ENCODE measurements at places on chromosomes 5 and 9.

- DNase-seq, result no peak
Observed at GRCh38 chr5:172683645-172684471, 42.8 kb downstream of the NEURL1B start.

DNA sequence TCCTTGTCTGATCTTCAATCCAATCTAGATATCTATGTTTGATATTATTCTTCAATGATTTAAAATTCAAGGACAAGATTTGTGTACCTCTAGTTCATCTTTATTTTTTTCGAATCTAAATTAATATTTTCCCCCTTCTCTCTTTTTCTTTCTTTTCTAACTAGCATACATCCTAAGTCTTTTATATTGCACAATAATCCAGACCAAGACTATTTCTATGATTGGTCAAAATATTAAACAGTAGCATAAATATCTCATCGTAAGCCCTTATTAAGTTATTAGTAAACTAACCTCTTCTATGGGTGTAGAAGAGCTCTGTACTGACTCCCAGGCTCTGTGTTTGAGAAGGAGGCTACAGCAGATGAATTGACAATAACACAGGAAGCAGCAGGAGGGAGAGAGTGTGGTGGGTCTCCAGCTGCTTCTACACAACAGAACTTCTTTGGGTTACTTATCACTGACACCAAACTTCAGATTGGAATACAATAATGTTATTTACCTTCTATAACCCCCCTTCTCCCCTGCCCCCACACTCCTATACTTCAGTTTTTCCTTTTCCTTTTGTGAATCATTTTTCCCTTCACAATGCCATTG, 11.9 kb upstream of the PLCXD3 start:
- no peak for DNase-seq

DNA sequence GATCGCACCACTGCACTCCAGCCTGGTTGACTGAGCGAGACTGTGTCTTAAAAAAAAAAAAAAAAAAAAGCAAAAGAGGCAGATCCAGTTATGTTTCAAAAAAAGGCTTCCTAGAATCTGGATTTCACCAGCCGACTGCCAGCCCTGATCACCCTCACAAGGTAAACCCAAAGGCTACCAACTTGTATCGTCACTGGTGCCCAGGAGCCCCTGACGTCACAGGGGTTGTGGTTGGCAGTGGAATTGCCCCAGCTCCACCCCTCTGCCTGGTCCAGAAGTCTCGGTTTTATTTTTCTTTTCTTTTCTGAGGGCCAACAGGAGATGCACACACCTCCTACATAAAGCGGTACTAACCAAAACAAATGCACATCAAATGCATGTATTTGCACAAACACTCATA, 6.0 kb upstream of the LMX1B start:
- DNase-seq, result no peak

DNA sequence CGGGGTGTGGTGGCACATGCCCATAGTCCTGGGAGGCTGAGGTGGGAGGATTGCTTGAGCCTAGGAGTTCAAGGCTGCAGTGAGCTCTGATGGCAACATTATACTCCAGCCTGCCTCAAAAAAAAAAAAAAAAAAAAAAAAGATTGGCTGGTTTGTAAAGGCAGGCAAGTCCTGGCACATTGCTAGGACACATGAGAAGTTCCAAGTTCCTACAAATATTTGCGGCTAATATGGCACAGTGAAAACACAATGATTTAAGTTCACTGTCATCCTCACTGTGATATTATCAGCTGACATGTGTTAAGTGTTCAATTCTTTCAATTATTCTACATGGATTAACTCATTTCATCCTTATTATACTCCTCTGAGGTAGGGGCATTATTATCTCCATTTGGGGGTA, 20.1 kb downstream of the TMEM268 start:
- no peak for DNase-seq

DNA sequence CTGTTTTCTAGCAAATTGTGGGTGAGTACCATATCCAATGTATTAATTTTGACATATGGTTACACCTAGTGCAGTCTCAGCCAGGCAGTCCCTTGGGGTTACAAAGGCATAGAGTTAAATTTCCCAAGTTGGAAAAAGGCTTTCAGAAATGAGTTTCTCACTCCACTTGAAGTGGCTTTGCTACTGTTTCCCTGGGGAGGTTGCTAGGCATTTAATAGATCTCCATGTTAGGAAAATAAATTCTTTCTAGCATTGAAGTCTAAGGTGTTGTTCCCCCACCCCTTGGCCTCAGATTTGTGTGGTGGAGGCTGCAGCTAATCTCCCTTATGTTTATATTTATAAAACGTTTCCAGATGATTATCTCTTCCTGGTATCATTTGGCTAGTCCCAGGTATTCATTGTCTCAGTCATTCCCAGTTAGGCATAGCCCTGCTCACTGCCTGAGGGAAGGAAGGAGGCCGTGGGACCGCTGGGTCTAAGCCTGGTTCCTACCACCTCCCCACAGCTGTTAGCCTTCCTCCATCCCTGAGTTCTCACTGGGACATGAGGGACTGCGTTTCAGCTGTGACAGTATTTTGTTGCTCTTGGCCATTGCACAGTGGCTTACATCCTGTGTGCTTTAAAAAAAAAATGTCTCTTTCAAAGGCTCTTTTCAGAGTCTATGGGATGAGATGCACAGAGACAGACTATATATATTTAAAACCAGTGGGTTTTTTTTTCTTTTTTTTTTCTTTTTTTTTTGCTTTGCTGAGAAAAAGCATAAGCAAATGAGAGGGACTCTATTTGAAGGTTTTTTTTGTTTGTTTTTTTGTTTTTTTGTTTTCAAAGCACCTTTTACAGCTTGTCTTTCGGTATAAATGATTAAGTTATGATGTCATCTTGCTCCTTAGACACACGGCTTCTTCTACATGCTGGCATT, 121.5 kb downstream of the MAST4 start:
- DNase-seq, result no peak

DNA sequence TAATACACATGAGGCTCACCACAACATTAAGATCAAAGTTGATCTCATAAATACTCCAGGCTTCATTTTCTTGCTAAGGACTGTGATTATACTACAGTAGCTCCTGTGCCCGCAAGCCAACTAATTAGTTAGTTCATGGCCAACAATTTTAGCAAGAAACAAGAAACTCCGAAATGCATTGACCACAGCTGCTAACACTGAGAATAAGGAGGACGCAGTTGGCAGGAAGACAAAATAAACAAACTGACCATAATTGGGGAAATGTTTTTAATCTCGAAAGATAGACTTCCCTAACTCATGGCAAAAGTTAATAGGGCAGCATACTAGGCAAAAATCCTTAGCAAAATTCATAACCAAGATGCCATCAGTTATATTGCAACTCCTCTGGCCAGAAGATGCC, 115.5 kb upstream of the SPEF2 start:
- no peak for DNase-seq

- DNase-seq, result no peak
Observed at GRCh38 chr9:133169102-133169501, 5.4 kb upstream of the GBGT1 start.

DNA sequence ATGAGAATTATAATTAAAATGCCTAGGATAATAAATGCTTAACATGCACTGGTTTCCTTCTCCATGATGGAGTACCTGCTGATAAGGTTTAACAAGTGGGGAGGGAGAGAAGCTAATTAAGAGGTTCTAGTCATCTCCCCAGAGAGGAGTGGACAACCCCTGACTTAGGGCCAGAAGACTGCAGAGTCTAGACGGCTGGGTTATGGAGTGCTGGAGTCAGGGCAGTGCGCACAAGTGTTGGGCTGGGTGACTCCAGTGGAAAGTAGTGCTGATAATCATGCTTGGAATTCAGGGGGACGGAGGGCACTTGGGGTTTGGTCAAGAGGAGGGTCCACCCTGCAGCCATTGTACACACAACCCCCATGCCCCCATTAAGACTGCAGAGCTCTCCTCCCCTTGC, 32.8 kb upstream of the TGFBI start:
- no peak for DNase-seq

DNA sequence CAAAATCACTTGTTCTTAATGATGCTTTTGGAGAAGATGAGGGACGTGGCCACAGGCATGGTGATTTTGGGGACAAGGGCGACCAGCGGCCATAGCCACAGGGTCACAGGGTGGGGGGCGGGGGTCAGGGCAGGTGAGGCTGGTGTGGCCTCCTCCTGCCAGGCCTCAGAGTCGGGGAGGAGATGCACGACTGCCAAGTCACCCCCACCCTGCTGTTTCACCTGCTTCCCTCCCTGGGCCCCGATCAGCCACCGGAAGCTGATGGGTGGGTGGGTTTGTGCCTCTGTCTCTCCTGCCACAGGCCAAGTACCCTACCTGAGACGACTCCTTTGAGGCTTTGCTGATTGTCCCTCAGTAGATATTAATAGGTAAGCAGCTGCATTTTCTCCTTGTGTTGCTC, 199.3 kb downstream of the PAX5 start:
- DNase-seq, result no peak

GRCh38 chr9:134364391-134365114, 38.3 kb downstream of the RXRA start:
- DNase-seq, result no peak

Data from hepatic stellate cell (primary cell).